ENCODE measurements at places on chromosomes 1 and 21.

GRCh38 chr1:11279630-11280029 is 6.6 kb downstream of the UBIAD1 start:
- no peak for DNase-seq

DNA sequence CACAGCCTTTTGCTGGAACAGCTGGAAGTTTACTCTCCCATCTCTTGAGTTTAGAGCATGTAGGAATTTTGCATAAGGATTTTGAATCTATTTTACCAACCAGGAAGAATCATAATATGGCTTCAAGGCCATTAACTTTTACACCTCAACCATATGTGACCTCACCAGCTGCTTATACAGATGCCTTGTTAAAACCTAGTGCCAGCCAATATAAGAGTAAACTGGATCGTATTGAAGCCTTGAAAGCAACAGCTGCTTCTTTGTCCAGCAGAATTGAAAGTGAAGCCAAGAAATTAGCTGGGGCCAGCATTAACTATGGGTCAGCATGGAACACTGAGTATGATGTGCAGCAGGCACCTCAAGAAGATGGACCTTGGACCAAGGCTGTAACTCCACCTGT is 65.4 kb downstream of the CEP350 start:
- no peak for DNase-seq

- no peak for DNase-seq
Observed at GRCh38 chr1:44251989-44252671, 38.9 kb downstream of the DMAP1 start.

DNA sequence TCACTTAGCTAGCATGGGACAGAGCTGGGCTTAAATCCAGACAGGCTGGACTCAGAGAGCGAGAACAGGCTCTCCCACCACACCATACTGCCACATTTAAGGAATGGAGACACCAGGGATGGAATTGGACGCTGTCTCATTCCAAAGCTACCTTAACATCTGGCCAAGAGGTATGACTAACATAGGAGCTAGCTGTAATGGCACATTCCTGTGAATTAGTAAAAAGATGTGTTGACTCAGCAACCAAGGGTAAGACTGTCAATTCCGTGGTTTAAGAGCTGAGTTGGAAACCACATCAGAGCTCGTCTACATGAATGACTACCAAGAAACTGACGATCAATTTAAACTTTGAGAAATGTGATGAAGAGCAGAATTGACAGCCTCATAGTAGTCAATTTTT is 8.3 kb upstream of the TNFRSF9 start:
- peak; percentile 58 for DNase-seq

DNA sequence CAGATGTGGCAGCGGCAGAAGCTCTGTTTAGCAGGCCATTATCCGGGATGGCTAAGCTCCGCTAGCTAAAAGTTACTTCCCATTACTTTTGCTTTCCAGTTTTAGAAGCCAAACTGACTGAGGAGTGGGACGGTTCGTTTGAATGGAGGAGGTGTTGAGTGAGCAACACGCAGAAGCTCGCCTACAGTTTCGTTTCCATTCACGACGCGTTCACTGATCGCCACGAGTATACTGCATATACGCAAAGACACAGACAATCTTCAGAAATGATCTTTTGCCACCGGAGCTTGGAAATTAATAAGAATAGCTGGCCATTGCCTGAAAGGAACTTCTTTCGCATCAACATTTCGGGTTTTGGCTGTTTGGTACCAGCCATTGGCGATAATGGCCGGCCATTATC is 14.6 kb downstream of the SON start:
- no peak for DNase-seq

GRCh38 chr1:101291562-101292380 is 55.0 kb downstream of the S1PR1 start:
- no peak for DNase-seq

- DNase-seq: no peak
Observed at GRCh38 chr1:59743324-59744091, 71.2 kb upstream of the HOOK1 start.

DNA sequence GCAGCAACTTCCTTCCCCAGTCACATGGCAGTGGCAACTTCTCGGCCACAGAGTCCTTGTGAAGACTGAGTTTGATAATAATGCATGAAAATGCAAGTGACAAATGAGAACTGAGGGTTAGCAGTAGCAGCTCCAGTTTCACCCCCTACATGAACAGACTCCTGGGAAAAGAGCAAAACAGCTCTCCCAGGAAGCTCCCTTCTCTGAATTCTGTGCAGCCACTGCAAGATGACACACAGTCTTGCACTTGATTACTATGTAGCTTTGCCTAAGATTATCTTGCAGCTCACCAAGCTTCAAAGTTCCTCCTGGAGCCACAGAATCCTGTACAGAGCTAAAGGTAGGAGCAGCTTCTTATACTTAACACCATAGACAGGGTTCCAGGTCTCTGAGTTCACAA is 4.7 kb downstream of the PGBD5 start:
- DNase-seq: no peak
